COLO829 (cell line): ENCODE measurements at places on chromosomes 7 and 10.

DNA sequence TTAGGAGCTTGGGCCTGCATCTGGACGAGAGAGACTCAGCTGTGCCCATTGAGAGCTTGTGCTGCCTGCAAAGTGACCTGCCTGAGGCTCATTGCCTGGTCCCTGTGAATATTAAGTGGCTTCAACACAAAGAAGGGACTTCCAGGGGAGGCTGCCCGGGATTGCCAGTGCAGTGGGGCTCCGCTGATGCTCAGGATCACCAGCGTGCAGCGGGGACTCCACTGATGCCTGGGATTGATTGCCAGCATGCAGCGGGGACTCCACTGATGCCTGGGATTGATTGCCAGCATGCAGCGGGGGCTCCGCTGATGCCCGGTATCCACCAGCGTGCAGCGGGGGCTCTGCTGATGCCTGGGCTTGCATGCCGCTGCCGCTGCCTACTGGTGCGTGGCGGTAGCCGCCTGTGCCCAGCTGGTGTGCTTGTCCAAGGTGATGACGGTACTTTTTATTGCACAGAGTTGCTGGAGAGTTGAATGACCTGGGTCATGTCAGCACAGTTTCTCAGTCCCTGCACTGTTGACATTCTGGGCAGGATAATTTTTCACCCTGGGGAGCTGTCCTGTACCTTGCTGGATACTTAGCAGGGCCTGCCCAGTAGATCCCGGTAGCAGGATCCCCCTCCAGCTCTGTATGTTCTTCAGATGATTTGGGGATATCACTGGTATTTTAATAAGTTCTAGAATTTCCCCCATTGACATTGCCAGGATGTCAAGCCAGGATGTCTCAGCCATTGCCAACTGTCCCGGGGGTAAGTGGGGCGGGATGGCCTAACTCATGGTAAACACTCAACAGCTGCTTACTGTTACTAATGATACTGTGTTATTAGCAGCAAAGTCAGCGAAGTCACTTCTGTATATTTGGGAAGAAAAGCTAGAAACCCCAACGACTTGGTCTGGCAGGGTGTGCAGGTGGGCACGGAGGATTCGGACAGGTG is 13.0 kb downstream of the DOCK1 start:
- DNase-seq = no peak

DNA sequence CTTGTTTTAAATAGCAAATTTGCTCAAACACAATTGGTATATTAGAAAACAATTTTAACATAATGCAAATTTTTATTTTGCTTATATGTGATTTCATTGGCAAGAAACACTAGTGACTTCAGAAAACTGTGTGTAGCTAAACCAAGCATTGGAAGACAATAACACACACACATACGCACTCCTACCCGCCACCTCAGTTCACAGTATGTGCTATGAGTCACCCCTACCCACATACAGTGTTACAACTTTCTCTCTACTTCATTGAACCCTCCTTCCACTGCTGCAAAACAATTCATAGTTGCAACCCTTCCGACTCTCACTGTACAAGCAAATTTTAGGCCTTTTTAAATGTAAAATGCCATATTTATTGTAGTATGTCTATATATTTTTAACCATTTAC is 119.9 kb upstream of the THSD7A start:
- DNase-seq = no peak

DNA sequence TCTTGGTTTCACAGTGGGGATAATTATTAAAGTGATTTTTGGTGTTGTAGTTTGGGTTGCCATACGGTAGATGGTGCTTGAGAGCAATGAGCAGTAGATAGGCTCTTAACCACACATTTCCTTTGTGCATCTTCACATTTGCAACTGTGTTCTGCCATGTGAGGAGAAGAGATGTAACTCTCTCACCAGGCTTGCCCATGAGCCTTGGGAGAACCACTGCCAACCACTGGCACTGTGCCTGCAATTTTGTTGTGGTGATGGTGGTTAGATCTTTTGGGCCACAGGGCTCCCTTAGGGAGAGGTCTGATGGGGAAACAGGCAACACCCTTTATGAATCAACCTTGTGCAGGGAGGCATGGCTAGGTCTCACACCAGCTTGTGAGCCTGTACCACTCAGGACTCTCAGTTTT is 204.3 kb downstream of the CCDC7 start:
- peak; percentile 28 for DNase-seq

DNA sequence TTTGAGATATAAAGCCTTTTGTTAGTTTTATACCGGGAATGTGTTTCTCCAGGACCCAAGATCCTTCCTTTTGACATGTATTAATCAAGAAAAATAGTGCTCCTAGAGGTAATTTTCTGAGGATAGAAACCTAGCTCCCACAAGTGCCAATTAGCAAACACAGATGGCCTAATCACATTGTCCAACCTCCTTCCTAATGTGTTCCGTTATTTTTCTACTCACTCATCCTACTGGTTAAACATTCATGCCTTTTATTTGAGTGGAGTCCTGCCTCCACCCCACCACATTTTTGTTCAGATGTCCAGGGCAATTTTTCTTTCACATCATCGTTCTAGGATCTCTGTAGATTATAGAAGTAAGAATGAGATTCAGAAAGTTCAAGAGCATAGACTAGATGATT is 610.0 kb upstream of the MBL2 start:
- DNase-seq = no peak

DNA sequence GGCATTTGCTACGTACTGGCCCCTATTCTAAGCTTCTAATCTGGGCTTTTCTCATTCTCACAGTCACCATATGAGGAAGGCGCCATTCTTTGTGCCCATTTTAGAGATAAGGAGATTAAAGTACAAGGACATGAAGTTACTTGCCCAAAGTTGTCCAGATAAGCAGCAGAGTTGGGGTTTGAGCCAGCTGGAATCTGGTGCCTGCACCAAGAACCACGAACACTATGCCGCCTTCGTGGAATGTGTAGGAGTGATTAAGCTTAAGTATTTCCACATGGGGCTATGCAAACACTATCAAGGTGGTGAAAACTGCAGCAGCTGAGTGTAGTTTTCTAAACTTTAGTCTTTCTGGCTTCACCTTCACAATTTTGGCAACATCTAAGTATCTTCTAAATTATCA is 342.7 kb upstream of the ETV1 start:
- no peak for DNase-seq

GRCh38 chr7:5383314-5384098 is 40.1 kb downstream of the TNRC18 start:
- no peak for DNase-seq

DNA sequence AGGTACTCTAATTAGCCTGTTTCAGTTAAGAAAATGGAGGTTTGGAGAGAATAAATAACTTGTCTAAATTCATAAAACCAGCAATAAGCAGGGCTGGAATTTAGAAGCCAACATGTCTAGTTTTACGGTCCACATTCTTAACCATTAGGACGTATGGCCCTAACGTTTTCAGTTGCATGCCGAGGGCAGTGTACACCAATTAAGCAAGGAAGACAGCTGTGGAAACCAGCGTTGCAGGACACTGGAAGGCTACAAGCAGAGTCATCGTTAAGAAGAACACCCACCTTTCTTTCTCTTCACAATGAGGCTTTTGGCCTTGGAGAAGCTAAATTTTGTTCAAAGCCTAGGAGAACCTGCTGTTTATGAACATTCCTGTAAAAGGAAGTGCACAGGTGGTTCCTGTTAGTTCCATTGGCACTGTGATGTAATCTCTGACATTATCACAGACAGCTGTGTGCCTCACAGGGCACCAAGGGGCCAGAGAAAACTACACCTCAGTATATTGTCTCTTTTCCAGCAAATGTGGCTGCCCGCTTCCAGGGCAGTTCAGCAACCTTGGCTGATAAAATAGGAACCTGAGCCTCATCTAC is 21.0 kb downstream of the MPP7 start:
- DNase-seq = no peak

- DNase-seq = no peak
These were observed 351.5 kb upstream of the AUTS2 start for GRCh38 chr7:69246758-69247157.

GRCh38 chr7:156780724-156781455 is 112.1 kb downstream of the LMBR1 start:
- no peak for DNase-seq

GRCh38 chr10:60182691-60183090 is 207.0 kb downstream of the ANK3 start:
- no peak for DNase-seq

GRCh38 chr7:114901771-114902170 is 20.1 kb upstream of the MDFIC start:
- no peak for DNase-seq

- no peak for DNase-seq
These were observed at the start of gene FRMD4A for GRCh38 chr10:14330388-14331061. TSS of gene FRMD4A (minus strand) at chr10:14330924.

GRCh38 chr10:107415446-107415845 is 250.9 kb upstream of the SORCS1 start:
- no peak for DNase-seq

- DNase-seq = peak; percentile 21
These were observed 140.4 kb downstream of the PIP4K2A start for GRCh38 chr10:22573820-22574569.

DNA sequence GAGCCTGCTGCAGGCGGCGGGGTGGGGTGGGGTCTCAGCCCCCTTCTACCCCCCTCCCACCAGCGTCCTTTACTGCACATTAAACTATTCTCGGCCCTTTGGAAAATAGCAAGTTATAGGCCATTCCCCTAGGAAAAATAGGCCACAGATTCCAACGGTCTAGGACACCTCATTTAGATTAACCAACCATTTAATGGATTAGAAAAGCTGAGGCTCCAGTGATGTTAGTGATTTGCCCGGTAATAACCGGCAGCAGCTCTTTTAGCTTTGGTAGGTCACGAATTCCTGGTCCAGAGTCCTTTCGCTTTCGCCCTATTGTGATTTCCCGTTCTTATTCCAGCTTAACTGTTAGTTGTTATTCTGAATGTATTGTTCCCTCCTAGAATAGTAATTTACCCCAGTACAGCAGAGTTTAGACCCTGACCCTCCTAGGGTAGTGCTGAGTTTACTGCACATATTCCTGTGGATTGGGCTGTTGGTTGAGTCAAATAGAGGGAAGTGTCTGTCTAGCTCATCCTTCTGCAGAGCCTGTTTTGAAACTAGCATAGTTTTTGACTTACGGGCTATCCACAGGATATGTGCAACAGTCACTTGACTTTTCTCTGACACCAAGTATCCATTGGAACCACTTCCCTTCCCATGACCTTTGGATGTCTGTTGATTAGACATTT is 754 bp downstream of the GSTO1 start:
- peak; percentile 76 for DNase-seq

GRCh38 chr7:91550931-91551330 is 286.7 kb downstream of the FZD1 start:
- DNase-seq = no peak

DNA sequence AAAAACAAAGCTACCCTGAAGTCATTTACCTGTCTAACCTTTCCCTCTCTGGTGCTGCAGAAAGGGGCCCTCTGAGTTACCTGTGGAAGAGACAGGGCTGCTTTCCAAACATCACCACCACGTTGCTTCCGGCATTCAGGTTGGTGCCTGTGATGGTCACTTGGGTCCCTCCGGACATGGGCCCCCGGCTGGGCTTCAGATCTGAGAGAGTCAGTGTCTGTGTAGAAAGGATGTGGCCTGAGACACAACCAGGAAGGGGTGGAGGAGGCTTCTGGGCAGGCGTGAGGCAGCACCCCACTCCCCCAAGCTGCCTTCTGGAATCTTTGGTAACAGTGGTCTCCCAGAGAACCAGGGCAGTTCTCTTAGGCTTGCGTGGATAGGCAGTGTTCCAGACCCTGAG is 388.9 kb downstream of the PLXNA4 start:
- no peak for DNase-seq

GRCh38 chr10:93751832-93752231 is 5.9 kb upstream of the LGI1 start:
- DNase-seq = peak; percentile 41
